ENCODE measurements at places on chromosomes 1 and 21.

- DNase-seq = no peak
These were observed 1.9 kb downstream of the RGS18 start for GRCh38 chr1:192160196-192160595.

- DNase-seq = no peak
These were observed 62.7 kb upstream of the ATP1B1 start for GRCh38 chr1:169043823-169044222.

DNA sequence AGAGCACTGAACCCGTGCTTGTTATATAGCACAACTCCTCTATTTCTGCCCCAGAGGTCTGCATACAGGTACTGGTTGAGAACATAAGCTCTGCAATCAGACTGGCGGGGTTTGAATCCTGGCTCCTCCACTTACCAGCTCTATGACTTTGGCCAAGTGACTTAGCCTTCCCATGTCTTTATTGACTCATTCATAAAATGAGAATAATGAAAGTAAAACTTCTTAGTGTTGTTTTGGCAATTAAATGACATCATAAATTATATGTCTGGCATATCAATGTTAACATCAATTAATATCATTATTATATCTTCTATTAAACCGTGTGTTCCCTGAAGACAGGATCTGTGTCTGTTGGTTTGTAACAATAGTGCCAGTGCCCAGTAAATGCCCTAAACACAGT lies 4.3 kb downstream of the INKA2 start:
- DNase-seq = no peak

- peak; percentile 79 for DNase-seq
These were observed 124.6 kb upstream of the KRTAP19-8 start for GRCh38 chr21:31162827-31163226.

DNA sequence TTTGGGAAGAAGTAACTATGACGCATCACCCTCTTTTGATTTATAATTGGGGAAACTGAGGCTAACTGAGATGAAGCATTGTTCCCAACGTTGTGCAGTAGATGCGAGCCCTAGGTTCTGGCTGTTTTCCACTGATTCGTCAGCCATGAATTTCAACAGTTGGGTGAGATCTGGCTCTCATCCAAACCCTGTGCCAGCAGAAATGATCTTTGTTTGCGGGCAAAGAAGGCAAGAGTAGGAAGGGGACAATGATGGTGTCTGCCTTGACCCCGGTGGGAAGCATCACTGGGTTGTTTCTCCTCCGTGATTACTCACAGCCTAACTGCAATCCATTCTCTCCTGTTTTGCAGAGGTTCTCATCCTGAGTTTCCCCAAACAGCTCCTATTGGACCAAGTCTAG lies 142.3 kb downstream of the MIS18A start:
- peak; percentile 75 for DNase-seq

DNA sequence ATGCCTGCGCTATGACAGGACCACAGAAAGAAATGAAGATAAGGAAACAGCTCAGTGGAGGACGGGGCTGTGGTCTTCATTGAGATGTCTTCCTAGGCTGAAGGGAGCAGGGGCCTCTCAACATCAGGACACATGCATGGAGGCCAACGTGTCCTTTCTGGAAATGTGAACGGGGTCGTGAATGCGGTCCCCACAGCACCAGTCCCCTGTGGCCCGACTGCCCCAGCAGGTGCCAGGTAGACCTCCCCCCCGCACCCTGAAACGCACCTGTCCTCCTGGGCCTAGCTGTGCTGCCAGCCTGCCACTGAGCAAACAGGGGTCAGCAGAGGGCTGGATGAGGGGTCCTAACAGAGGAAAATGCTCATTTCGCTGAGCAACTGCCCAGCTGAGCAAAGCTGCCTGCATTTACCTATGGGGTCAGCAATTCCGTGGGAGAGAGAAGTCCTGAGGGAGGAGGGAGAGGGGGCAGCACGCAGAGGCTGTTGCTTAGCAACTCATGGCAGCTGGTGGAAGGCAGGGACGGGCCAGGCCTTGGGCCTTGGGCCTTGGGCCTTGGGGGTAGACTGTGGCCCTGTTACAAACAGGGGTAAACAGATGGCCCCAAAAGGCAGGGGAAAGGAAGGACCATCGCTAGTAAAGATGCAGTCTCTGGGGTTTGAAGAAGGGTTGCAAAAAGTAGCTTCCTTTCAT lies 77.4 kb downstream of the NPHP4 start:
- no peak for DNase-seq

DNA sequence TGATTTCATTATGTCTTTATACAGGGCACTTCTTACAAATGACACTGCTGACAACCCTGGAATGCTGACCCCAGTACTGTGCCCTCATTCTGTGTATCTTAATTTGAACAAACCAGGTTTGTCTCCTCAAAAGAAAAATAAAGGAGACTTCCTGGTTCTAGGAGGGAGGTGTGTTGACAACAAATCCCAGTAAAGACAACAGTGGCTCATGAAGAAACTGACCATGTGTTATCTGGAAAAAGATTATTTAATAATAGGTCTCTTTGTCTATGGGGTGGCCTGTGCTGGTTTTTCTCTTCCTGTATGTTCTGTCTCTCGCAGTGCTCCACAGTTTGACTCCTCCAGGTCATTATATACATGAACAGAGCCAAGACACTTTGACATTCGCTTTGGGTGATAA lies 454.6 kb downstream of the LMO4 start:
- DNase-seq = no peak

- DNase-seq = no peak
These were observed 76.1 kb downstream of the CACHD1 start for GRCh38 chr1:64546013-64546412.

GRCh38 chr1:112956544-112957132 lies 642 bp upstream of the SLC16A1 start:
- peak; percentile 58 for DNase-seq
